NCI-H446 treated with DMSO at 0.1 percent for 48 hours (cell line): ENCODE measurements at places on chromosomes 2 and 18.
A peak's percentile ranks its signal among the peaks of the same experiment; 100 is the strongest.

- no peak for DNase-seq
Measured at GRCh38 chr2:217160103-217160743, 300.4 kb upstream of the TNP1 start.

- no peak for DNase-seq
Measured at GRCh38 chr18:77132369-77133050, at the start of gene MBP. TSS of gene MBP (minus strand) at chr18:77132783. CDS start at chr18:77105261, 27,522 bp downstream.

DNA sequence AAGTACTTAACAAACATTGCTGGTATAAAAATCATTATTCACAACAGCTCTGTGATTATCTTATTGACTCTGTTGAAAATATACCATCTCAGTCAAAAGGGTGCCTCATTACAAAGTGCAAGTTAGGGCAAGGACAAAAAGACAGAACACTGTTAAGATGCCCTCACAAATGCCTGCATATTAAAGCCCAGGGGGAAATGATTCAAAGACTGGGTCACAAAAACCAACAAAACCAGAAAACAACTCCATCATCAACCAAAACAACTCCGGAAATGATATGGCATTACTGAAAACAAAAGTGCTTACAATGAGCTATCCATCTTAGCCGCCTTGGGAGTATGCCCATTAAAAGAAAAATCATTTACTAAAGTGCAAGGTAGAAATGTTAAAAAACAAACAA lies 9.9 kb downstream of the PLA2R1 start:
- DNase-seq = no peak

DNA sequence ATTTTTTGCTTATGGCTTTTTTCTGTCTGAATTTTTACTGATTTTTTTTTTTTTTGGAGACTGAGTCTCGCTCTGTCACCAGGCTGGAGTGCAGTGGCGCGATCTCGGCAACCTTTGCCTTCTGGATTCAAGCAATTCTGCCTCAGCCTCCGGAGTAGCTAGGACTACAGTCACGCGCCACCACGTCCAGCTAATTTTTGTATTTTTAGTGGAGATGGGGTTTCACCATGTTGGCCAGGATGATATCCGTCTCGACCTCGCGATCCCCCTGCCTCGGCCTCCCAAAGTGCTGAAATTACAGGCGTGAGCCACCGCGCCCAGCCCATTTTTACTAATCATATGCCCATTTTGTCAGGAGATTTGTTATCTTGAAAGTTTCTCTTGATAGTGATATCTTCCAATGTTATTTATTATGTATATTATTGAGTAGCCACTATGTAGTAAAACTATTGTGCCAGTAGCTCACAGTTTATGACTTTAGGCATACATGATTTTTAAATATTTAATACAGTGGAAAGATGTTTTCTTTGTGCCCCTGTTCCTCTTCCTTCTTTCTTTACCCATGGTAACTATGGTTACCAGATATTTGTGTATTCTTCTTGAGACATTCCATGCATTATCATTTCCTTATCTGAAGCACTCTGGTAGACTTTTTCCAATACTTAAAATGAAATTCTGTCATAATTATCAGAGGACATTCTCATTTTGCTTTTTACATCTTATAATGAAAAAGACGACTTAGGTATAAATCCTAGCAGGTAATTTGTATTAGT lies 2.1 kb downstream of the HAT1 start:
- DNase-seq = no peak

- no peak for DNase-seq
Measured at GRCh38 chr18:71597219-71597618, 946.9 kb downstream of the CBLN2 start.

- DNase-seq = peak; percentile 29
Measured at GRCh38 chr2:56714400-56714799, 530.6 kb downstream of the CCDC85A start.

GRCh38 chr2:238797537-238797936 lies 50.3 kb upstream of the TWIST2 start:
- no peak for DNase-seq

- DNase-seq = no peak
Measured at GRCh38 chr2:150606380-150607060, 119.1 kb upstream of the RND3 start.

DNA sequence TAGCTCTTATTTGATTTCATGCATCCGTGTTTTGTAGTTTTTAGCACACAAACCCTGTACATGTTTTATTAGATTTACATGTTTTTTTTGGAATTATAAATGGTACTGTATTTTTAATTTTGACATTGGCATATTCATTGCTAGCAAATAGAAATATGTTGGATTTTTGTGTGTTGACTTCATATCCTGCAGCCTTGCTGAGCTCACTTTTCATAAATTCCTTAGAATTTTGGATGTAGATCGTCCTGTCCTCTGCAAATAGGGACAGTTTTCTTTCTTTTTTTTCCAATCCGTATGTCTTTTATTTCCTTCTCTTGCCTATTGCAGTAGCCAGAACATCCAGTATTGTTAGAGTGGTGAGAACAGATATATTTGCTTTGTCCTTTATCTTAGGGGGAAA lies 46.7 kb upstream of the GPR17 start:
- no peak for DNase-seq

DNA sequence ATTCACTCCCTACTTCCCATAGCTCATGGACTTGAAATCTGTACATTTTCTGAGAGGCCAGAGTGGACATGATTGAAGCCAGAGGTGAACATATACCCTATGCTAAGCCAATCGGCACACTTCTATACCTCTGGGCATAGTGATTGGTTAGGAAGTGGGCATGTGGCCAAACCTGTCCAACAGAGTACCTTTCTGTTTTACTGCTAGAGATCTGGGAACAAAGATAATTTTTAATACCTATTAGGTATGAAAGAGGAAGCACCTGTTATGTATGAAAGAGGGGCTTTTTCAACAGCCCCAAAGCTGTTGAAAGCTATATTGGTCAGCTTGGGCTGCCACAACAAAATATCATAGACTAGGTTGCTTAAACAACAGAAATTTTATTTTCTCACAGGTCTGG lies 27.7 kb downstream of the METTL8 start:
- DNase-seq = no peak

GRCh38 chr2:147636238-147636882 lies 208.5 kb upstream of the ACVR2A start:
- no peak for DNase-seq

- DNase-seq = peak; percentile 30
Measured at GRCh38 chr18:35045121-35045520, 3.9 kb downstream of the MAPRE2 start.

DNA sequence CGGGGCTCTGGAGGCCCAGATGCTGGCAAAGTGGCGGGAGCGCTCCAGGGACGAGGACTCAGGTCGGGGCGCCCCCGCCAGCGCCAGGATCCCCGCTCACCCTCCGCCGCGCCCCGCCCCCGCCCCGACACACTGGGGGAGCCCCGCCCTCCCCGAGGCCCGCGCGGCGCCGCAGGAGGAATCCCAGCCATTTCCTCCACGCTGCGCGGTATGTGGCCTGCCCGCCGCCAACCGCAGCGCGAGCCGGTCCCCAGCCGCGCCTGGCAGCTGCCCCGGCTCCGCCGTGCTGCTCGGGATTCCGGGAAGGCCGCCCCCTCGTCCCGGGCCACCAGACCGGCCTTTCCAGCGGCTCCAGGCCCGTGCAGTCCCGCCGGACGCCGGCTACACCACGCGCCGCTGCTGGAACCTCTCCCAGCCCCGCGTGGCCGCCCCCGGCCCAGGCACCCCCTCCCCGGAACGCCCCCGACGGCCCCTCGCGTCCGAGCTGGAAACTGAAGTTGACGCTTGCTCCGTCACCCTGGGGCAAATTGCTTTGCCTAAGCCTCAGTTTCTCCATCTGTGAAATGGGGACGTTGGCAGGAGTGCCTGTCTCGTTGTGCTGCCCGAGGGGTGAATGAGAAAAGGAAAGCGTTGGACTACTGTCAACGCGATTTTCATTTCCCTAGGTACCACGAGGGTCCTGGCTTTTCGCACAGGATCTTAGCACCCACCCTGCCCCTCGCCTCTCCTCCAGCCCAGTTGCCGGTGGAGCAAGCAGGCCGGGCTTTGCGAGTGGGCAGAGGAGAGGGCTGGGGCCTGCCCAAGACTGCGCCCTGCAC lies 53.6 kb downstream of the PKDCC start:
- no peak for DNase-seq

DNA sequence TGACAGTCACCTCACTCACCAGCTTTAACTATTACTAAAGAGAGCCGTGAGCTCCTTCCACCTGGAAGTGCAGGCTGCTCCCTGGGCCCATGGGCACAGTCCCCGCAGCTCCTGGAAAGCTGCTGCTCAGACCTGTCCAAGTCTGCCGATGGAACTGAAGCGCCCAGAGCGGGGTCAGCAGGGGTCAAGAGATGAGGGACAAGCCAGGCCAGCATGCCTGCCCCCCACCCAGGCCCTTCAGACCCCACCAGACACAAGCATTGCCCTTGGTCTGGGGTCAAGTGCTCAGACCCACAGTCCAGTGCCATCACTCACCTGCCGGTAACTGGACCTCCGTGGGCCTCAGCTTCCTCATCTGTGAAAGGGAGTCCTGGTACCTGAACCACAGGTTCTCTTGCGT lies 59.9 kb downstream of the BIN1 start:
- no peak for DNase-seq

- no peak for DNase-seq
Measured at GRCh38 chr2:38751596-38752410, 642 bp upstream of the SRSF7 start.

GRCh38 chr2:158034198-158034866 lies 67.3 kb upstream of the UPP2 start:
- peak; percentile 40 for DNase-seq

DNA sequence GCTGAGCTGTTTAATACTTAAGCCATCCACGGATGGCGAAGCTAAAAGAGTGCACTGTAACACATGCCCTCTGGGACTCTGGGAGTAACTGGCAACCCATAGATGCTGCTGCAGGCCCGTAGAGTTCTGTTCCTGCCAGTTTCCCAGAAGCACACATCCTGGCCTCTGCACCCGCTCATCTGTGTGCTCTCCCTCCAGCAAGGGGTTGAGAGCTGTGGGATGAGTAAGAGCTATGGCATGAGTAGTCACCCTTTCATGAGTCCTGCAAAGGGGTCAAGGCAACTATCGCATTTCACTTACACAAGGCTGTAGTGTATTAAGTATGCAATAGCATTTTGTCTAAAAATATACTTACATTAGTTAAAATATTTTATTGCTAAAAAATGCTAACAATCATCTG lies 1341.8 kb upstream of the NXPH2 start:
- DNase-seq = no peak

- DNase-seq = no peak
Measured at GRCh38 chr2:42924418-42924886, 132.1 kb upstream of the HAAO start.

DNA sequence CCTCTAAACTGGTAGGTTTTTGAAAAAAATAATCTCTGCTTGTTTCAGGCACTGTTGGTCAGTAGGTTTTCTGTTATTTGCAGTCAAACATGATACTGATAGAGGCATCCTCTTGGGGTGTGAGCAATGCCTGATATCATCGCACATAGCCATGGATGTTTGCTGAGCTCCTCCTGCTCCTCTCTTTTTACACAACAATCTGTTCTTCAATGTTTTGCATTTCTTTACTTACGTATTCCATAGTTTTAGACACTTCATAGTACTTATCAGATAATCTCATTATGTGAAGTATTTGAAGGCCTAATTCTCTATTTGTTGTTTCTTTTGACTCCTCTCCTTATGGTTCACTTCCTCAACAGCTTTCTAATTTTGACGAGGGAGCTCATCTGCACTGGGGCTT lies 23.0 kb upstream of the HS6ST1 start:
- DNase-seq = no peak

GRCh38 chr2:18546567-18546966 lies 13.9 kb downstream of the RDH14 start:
- no peak for DNase-seq

GRCh38 chr2:167608487-167608886 lies 638.9 kb downstream of the STK39 start:
- no peak for DNase-seq

- DNase-seq = no peak
Measured at GRCh38 chr2:231877533-231878456, 48.4 kb downstream of the NPPC start.

DNA sequence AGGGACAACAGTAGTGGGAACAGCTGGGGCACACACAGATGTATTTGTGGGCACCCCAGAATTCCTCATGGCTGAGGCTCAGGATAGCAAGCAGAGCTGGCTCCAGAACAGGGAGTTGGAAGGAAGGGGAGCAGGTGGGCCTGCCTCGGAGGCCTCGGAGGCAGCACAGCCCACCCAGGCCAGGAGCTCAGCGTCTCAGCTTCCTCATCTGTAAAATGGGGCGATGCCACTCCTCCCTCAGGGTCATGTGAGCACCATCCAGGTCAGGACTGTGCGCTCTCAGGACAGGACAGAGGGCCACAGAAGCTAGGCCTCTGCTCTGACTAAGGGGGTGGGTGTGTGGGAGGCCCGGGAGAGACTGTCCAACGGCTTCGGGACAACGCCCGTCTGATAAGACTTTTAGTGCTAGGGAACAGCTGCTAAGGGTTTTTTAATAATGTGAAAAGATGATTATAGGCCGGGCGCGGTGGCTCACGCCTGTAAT lies 106.2 kb downstream of the HDAC4 start:
- no peak for DNase-seq

DNA sequence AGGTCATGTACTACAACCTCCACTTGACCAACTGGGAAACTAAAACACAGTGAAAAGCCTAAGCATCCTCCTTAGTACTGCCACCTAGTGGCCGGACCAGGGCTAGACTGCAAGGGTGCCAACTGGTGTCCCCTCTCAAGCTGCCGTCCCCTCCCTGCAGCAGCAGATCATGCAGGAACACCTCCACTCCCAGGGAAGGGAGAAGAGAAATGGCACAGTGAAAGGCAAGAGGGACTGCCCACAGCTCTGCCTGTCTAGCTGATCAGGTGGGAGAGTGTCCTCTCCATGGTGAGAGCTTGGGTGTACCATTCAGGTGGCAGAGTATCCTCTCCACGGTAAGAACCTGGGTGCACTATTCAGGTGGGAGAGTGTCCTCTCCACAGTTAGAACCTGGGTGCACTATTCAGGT lies 78.1 kb downstream of the AAK1 start:
- DNase-seq = no peak

DNA sequence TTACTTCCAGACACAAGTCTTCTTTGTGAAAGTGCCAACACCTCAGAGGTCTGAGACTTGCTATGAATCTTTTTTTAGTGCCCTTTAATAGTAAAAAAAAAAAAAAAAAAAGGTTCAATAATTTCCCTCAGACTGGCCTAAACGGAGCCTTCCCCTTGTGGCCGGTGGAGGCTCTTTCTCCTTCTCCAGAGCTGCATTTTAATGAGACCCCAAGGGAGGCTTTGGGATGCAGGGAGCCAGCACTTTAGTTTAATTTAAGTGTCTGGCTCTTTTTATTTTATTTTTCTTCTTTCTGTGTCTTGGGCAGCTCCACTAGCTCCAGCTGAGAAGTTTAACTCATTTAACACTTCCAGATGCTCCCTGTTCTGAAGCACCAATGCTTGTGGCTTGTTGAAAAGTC lies 67.8 kb upstream of the MAPK4 start:
- DNase-seq = no peak

- DNase-seq = no peak
Measured at GRCh38 chr2:17933256-17933655, 54.8 kb downstream of the KCNS3 start.
